ENCODE measurements at places on chromosomes 4 and X. TPM values are rescaled to one million over a fixed set of nuclear protein-coding genes. Genes with fewer than 3 reads are reported as not detected.
A peak's percentile ranks its signal among the peaks of the same experiment; 100 is the strongest.

GRCh38 chrX:47223476-47224250 is 5.2 kb downstream of the CDK16 start:
- DNase-seq, result no peak

- no peak for DNase-seq
Observed at GRCh38 chr4:184384056-184384809, 90.1 kb downstream of the IRF2 start.

DNA sequence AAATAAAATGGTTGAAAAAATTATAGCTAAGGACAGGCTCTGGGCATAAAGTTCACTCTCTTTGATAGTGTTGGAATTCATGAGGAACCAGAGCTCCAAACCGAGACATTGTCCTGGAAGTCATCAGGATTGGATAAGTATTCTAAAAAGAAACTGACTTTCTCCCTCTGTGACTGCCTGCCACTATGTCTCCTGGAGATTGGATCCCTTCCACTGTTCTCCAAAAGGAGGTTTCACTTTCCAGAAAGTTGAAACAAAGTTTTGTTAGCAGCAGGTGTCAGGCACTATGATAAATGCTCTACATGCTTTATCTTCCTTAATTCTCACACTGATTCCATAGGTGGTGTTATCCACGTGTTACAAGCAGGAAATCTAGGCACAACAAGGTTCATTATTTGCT is 16.8 kb downstream of the BANK1 start:
- DNase-seq, result no peak

- DNase-seq, result no peak
Observed at GRCh38 chrX:11460347-11460746, 167.1 kb downstream of the AMELX start.

GRCh38 chrX:25016361-25016671 is 551 bp upstream of the ARX start:
- DNase-seq, result no peak

DNA sequence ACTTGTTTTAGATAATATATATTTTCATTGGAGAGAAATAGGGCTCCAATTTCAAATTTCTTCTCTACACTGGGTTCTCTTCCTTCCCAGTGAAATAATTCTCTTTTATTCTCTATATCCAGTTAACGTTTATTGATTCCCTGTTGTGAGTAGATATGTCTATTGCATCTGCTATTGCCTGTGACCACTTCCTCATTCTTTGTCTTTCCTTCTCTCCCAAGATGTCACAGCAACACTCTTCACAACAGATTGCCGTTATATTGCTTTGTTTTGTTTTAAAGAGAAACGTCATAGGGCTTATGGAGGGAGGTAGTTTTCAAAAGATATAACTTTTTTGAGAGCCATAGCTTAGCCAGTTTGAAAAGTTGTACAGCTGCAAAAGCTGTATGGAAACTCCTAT is 343.8 kb downstream of the ARHGAP24 start:
- DNase-seq, result no peak

GRCh38 chr4:17385403-17385802 is 126.5 kb downstream of the QDPR start:
- peak; percentile 6 for DNase-seq

- no peak for DNase-seq
Observed at GRCh38 chr4:26369581-26369980, 48.8 kb downstream of the RBPJ start.

GRCh38 chr4:142406499-142406835 is 439.6 kb downstream of the INPP4B start:
- no peak for DNase-seq

- no peak for DNase-seq
Observed at GRCh38 chr4:13918110-13918509, 290.6 kb upstream of the BOD1L1 start.

DNA sequence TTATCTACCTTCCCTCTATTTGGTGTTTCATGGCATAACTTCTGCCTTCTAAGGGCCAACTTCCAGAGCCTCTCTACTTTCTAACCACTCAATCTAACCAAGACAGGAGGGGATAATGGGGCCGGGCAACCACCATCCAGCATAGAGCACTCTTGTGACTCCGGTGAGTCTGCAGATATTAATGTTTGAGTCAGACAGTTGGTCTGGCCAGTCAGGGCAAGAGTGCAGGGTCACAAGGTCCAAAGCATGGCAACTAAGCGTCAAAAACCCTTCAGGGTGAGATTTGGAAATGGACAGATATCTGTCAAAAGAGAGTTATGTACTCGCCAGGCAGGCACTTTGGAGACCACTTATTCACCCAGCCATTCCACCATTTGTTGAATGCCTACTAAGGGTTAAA is 105.0 kb downstream of the PALLD start:
- no peak for DNase-seq

DNA sequence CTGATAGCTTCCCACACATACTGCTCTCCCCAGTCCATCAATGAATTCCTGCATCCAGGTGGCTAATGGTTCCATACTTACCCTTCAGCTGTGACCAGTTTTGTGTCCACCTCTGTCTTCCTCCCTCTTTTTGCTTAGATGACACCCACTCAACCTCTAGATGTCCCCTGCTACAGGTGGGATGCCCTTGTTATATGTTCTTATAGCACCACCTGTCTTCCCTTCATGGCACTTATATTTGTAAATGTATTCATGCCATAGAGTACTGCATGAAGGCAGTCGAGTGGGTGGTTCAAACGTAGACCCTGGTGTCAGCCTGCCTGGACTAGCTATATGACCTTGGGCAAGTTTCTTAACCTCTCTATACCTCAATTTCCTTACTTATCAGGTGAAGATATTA is 6.5 kb upstream of the USP46 start:
- DNase-seq, result no peak

- DNase-seq, result no peak
Observed at GRCh38 chrX:1283093-1283492, 14.5 kb downstream of the CSF2RA start.

GRCh38 chr4:169619518-169619957 is 840 bp upstream of the CLCN3 start:
- no peak for DNase-seq

- DNase-seq, result no peak
Observed at GRCh38 chr4:81352446-81352835, 119.3 kb downstream of the RASGEF1B start.

DNA sequence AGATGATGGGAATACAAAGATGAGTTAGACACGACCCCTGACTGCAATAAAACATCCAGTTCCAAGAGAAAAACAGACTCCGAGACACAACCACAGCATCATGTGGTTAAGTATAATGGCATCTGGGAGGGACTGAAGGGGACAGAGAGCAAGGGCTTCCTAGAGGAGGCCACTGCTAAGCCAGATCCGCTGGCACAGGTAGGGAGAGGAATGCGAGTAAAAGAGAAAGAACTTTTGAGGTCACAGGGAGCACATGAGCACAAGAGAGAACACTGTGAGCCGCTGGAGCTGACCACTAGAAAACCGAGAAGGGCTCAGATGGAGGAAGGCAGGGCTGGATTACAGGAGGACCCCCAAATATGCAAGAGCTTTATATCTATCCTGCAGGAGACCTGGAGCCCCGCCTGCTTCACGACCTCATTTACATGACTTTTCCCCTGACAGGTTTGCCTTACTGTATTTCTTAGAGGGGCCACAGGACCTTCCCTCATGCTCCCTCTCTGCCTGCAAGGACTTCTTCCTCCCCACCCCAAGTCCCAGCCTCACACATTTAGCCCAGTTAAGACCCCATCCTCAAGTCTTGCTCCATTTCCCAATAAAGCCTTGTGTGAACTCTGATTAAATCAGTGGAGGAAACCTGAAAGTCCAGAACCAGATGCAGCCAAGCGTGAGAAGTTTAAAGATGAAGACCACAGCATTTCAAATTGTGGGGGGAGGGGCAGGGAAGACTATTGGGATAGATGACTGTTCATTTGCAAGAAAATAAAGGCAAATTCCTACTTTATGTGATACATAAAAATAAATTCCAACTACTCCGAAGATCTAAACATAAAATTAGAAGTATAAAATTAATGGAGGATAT is 29.6 kb downstream of the MFAP3L start:
- no peak for DNase-seq

DNA sequence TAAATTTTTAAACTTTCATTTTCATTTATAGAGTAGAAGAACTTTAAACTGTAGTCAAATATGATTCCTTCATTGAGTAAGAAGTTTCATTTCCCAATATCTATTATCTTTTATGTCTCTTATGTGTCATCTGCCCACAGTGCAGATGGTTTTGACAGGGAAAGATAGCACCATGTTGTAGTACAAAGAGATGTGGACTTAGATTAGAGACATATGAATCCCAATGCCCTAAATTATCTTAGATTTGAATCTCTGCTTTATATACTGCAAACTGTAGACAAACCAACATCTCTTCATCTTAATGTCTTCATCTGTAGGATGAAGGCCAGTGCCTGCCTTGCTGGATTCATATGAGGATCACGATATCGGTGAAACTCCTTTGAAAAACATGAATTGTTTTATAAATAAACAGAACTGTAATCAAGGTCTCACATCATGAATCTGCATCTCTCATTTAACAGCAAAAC is 217.5 kb downstream of the BANK1 start:
- DNase-seq, result no peak

DNA sequence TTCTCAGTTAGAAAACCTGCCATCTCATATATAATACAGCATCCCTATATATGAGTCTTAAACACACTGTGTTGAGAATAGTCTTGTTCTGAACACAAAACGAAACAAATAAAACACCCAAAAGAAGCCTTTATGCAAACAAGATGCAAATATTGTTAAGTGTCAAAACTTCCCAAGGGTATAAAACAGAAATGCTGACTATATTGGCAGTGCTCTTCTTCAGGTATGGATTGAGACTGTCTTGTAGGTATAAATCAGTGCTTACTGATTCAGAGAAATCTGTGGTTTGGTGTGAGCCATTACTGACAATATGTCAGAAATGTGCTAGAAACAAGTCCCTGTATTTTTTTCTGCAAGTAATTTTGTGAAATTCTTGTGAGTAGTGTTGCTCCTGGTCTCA is 82.8 kb upstream of the CTSO start:
- no peak for DNase-seq

The TCP11X1 gene
- not detected for polyA plus RNA-seq

The SERPINA7 gene
- polyA plus RNA-seq, result not detected

The PHEX gene
- not detected for polyA plus RNA-seq

The KLKB1 gene
- 0.57 TPM for polyA plus RNA-seq

The UNC5C gene
- polyA plus RNA-seq, result 0.44 TPM

The AKAP4 gene
- polyA plus RNA-seq, result not detected

The MTTP gene
- 1.3 TPM for polyA plus RNA-seq
